ENCODE measurements at places on chromosomes 7 and 10.

DNA sequence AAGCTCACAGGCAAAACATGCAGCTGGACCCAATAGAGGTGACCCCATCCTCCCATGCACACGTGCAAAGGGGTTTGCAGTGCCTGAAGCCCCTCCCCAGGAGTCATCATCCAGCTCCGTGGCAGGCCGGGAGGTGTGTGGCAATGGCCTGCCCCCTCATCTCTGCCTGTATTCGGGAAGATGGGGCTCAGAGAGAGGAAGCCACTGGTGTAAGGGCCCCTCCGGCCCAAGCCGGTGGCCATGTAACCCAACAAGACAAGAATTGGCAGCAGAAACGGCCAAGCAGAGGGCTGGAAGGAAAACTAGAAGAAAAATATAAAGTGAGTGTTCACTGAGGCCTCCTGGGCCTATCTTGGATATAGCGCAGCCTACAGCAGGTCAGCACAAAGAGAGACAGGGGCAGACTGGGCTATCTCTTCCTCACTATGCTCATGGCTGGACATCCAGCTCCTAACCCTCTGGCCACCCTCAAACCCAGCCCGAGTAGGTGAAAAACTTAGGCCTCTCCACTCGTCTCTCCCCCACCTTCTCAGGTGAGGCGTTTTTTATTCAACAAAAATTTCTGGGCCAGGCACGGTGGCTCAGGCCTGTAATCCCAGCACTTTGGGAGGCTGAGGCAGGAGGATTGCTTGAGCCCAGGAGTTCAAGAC is 158.1 kb downstream of the CCDC3 start:
- DNase-seq: no peak

GRCh38 chr10:11655836-11656235 is 44.4 kb upstream of the USP6NL start:
- no peak for DNase-seq

- no peak for DNase-seq
These were observed 39.4 kb downstream of the SEMA3A start for GRCh38 chr7:84154991-84155781.

GRCh38 chr10:72625276-72625607 is 637 bp downstream of the MICU1 start:
- DNase-seq: no peak

DNA sequence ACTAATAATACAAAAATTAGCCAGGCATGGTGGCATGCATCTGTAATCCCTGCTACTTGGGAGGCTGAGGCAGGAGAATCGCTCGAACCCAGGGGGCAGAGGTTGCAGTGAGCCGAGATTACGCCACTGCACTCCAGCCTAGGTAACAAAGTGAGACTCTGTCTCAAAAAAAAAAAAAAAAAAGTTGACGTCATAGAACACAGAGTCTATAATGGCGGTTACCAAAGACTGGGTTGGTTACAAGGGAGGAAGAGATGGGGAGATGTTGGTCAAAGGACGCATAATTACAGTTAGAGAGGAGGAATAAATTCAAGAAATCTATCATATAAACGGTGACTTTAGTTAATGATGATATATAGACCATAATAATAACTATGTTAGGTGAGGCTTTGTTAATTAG is 309.7 kb upstream of the HGF start:
- DNase-seq: no peak

GRCh38 chr7:155652156-155653114 is 8.0 kb downstream of the RBM33 start:
- no peak for DNase-seq

- DNase-seq: peak; percentile 81
These were observed 2.1 kb upstream of the FLNC start for GRCh38 chr7:128827971-128828711.

DNA sequence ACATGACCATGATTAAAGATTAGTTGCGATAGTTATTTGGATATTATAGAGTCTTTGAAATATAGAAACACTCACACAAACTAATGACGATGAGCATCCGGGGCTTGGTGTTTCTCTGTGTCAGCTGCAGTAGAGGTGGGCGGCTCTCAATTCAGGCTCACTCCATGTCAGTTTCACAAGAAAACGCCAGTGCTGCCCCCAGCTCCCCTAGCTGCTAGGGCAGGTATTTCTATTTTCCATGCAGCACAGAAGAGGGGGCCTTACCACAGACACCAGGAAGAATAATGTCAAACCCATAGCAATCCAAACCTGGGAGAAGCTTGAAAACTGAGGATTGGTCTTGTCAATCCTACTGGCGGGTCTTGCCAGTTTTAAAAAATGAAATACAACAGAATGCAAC is 197.1 kb downstream of the PHTF2 start:
- no peak for DNase-seq

- DNase-seq: peak; percentile 86
These were observed 46.9 kb downstream of the PRPF18 start for GRCh38 chr10:13633689-13634088.

DNA sequence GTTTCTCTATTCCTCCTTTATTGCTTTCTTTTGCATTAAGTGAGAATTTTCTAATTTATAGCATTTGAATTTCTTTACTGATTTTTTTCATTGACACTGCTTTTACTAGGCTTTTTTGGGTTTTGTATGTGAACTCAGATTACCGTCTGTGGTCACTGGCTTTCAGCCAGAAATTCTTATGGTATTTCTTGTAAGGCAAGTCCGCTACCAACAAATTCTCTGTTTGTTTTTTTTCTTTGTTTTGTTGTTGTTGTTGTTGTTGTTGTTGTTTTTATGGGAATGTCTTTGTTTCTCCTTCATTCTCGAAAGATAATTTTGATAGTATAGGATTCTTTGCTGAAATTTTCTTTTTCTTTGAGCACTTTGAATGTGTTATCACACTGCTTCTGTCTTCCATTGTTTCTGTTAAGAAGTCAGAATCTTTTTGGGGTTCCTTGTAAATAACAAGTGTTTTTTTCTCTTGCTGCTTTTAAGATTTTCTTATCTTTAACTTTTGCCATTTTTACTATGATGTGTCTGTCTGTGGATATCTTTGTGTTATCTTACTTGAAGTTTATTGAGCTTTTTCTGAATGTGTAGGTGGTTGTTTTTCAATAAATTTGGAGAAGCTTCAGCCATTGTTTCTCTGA is 7.2 kb downstream of the NET1 start:
- no peak for DNase-seq

- DNase-seq: no peak
These were observed 55.1 kb downstream of the IPMK start for GRCh38 chr10:58212622-58213021.

DNA sequence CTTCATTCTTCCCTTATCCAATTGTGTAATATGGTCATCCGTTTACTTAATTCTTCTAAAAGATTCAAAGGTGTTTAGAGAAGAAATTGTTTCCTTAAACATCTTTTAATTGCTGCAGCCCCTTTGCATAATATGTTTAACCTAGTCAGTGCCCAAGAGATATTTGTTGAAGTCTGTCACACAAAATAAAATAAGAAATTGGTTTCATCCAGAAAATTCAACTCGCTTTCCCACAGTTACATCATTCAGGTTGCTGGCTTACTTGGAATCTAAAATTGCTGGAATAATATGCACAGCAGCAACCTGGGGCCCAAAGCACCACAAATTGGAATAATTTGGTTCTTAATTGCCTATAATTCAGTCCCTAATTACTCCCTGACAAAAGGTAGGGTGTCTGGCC is 155.1 kb upstream of the ETV1 start:
- DNase-seq: no peak

- DNase-seq: no peak
These were observed 330.4 kb downstream of the KIF20B start for GRCh38 chr10:90031776-90032175.

DNA sequence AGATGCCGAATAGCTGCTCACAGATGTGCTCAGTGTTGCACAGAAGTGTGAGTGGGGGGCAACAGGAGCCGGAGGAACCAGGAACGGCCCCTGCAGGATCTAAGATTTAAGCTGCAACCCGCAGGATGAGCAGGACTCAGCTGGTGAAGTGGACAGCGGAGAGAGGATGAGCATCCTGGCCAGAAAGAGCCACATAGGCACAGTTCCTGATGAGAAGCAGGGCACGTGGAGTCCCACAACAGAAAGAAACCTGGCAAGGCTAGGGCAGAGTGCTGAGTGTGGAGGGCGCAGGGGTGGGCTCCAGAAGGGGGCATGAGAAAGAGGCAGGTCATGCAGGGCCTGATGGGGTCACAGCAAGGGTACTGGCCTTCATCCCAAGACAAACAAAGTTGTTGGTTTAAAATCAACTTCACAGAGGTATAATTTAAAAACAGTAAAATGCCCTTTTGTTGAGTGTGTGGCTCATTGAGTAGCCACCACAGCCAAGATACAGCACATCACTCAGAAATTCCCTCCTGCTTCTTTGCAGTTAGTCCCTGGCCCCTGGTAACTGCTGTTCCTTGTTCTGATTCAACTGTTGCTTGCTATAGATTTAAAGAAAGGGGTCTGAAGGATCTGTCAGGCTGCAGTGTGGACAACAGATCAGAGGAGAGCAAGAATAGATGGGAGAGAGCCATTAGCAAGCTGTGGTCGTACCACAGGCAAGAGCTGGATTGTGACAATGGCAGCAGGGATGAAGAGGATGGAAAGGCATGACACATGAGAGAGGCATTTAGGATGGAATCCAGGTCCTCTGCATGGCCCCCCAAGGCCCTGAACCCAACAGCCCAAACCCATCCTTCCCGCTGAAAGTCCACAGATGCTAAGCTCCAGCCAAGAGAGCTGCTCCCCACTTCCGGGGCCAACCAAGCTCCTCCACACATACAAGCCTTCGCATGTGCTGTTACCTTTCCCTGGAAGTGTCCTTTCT is 53.1 kb upstream of the OSBPL3 start:
- no peak for DNase-seq

DNA sequence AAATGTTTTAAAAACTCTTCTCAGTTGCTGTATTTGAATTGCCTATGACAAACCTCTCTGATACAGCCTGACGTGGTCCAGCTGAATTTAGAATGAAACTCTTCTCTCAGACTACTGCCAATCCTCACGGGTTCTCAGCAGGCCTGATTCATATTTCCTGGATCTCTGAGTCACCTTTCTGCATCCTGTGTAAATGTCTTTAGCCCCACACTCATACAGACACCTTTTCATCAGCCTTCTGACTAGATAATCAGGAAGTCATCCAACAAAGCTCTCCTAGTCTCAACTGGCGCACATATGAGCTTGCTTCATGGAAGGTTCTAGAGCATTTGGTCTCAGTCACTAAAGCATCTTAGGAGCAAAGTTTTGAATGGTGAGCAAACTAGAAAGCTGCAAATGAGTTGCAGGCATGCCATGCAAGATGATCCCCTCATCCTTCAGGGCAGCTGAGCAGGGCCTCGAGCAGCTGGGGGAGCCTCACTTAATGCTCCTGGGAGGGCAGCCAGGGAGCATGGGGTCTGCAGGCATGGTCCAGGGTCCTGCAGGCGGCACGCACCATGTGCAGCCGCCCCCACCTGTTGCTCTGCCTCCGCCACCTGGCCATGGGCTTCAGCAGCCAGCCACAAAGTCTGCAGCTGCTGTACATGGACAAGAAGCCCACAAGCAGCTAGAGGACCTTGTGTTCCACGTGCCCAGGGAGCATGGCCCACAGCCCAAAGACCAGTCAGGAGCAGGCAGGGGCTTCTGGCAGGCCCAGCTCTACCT is 182.8 kb downstream of the ARHGAP12 start:
- DNase-seq: no peak

DNA sequence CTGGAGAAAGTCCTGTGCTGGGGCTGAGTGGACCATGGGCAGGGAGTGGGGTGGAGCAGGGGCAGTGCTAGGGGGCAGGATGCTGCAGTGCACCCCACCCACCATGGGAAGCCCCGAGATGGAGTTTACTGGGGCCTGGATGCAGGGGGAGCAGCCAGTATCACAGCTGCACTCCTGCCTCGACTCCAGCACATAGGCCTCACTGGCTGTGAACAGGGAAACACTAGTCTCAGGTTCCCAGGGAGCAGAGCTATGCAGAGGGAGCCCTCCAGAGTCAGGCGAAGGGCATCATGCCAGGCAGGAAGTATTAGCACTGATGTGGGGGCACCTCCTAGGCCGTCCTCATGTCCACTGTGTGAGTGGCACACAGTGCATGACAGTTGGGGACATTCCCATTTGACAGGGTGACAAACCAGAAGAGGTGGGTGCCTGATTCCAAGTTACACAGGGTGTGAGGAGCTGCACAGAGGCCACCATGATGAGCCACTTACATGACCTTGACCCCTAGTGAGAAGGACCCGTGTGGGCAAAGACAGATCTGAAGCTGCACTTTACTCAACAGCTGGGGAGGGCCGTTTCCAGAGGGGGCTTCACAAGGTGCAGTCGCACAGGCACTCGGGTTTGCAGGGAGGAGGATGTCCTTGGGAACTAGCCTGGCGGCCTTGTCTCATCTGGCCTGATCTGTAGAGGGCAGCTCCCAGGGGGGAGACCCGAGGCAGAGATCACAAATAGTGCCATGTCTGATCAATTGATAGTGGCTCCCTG is 69.9 kb upstream of the LRRC4 start:
- peak; percentile 19 for DNase-seq

DNA sequence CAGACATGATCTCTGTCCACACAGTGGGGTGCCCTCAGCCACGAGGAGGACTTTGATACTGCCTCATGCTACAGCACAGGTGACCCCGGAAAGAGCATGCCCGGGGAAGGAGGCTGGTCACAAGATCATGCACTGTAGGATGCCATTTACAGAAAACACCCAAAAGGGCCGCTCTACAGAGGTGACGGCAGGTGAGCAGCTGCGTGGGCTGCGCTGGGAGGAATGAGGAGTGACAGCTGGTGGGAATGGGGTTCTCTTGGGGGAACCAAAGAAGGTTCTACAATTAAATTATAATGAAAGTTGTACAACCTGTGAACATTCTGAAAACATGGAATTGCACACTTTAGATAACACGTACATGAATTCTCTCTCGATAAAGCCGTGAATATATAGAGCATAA is 12.0 kb downstream of the INTS1 start:
- DNase-seq: no peak

- DNase-seq: no peak
These were observed 779 bp downstream of the NFKB2 start for GRCh38 chr10:102396317-102396650.

GRCh38 chr10:113666682-113667252 is 2.9 kb upstream of the NRAP start:
- no peak for DNase-seq

DNA sequence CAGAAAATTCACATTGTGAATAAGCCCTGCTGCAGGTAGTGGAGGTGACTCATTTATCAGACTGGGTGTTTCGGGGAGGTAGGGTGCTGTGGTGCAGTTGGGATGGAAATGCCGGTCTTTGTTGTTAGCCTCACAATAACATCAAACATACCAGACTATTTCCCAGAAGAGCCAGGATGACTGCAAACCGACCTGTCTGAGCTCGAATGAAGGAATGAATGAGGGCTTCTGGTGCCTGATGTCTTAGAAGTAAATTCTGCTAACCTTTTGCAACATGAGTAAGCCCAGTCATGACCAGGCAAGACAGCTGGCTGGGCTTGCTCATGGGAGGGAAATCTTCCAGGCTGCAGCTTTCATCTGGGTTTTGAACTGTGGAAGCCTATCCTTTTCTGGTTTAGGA is 2.4 kb upstream of the VDAC2 start:
- DNase-seq: no peak

- DNase-seq: no peak
These were observed 6.1 kb downstream of the ZP3 start for GRCh38 chr7:76430836-76431235.

- no peak for DNase-seq
These were observed 121.4 kb upstream of the INHBA start for GRCh38 chr7:41824284-41824683.

GRCh38 chr7:25359471-25360059 is 131.3 kb upstream of the NPVF start:
- DNase-seq: no peak

GRCh38 chr10:52486840-52487611 is 172.9 kb downstream of the DKK1 start:
- no peak for DNase-seq

GRCh38 chr7:141354251-141354650 is 197.0 kb upstream of the AGK start:
- no peak for DNase-seq
